ENCODE measurements at places on chromosomes 5 and 9. TPM values are rescaled to one million over a fixed set of nuclear protein-coding genes. Genes with fewer than 3 reads are reported as not detected.

Gene ZNG1E
- 45.8 TPM for total RNA-seq

Gene INSL6
- 0.47 TPM for total RNA-seq

Gene SPINK13
- total RNA-seq = 1.6 TPM

Gene LHX2
- total RNA-seq = not detected

Gene WDR31
- 8.7 TPM for total RNA-seq

Gene OTULINL
- 10.8 TPM for total RNA-seq

Gene NR5A1
- total RNA-seq = not detected

Gene GRXCR2
- total RNA-seq = not detected

Gene BTNL3
- not detected for total RNA-seq

All from kidney (tissue), 22 donors.